CD4-positive, alpha-beta memory T cell (primary cell): ENCODE measurements at places on chromosomes 2 and 18.
A peak's percentile ranks its signal among the peaks of the same experiment; 100 is the strongest.

DNA sequence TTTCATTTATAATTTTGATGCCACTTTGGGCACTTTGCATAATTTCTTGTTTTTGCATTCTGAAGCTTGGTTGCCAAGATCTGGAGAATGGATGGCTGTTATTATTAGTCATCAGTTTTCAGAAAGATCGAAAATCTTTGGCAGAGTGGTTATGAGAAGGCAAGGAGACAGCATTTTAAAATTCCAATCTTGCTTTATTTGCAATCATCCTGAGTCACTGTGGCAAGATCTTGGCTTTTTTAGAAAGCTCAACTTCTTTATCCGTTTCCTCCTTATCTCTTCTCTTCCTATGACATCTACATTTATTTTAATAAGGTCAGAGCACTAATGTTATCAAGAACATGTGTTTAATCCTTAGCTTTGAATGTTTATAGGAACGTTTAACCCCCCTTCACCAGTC, 31.1 kb upstream of the EIF2AK3 start:
- no peak overlapping the region for H3K4me3 ChIP-seq
- no peaks in the 10 kb centered on the region for H3K27me3 ChIP-seq
- H3K4me1 ChIP-seq, result no peaks in the 10 kb centered on the region
- no peak for DNase-seq
- H3K27ac ChIP-seq, result no peak overlapping the region

GRCh38 chr2:37657471-37657870, 14.0 kb downstream of the CDC42EP3 start:
- H3K27ac ChIP-seq, result peak overlapping the region; percentile 52
- no peak overlapping the region for H3K4me3 ChIP-seq
- no peaks in the 10 kb centered on the region for H3K36me3 ChIP-seq
- peaks cover 98% of the 10 kb centered on the region for H3K4me1 ChIP-seq

DNA sequence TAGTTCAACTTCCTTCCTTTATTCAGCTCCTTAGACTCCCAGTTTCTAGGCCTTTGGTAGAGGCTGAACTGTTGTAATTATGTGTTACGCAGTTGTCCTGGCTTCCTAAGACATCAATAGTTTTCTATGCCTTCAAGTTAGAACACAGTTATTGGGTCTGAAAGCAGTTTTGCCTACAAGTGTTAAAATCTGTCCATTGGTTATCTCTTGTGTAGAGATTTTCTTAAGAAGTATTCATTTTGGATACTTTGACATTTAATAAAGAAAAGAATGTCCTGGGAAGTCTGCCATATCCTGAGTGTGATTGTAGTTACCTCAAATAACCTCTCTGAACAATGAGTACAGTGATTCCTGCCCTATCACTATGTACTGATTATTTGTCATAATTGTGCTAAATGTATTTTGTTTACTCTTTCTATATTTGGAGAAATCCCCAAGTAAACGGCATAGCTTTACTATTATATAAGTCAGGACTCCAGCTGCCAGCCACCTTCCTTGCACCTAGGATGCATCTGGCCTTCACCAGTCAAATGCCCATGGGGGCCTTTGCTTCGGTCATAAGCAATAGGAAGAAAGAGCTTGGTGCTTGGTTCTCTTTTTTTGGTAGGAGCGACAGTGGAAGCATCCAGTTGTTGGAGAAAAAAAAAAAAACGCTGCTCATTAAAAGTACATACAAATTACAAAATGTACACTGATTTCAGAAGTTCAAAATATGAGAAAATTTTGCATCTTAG, 449.5 kb upstream of the PKDCC start:
- no peak overlapping the region for H3K4me3 ChIP-seq
- no peak overlapping the region for H3K27ac ChIP-seq
- no peak for DNase-seq
- H3K36me3 ChIP-seq, result no peaks in the 10 kb centered on the region
- H3K27me3 ChIP-seq, result no peaks in the 10 kb centered on the region
- no peaks in the 10 kb centered on the region for H3K4me1 ChIP-seq

DNA sequence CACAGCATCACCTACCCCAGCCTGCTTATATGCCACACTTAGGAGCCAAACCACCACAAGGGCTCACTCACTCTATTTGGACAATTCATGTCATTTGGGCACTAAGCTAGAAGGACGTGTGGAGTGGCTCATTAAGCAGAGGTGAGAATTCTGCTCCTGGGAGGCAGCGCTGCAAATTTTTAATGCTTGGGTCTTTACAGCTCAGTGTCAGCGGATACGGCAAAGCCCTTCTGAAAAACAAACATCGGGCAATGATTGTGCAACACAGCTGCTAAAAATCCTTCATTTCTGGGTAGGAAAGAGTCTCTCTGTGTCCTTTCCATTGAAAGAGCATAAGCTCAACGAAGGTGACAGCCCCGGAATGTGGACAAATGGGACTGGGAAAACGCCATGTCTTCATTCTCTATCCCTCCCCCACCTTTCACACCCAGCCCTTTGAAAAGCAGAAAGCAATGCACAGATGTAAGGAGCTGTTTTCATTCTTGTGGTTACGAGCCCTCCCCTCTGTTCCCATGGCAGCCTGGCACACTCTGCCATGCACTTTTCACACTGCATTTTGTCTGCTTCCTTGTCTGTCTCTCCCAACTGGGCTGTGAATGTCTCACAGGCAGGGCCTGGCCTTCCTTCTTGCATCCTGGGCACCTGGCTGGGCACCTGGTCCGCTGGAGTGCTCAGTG, 16.0 kb downstream of the TMEM177 start:
- H3K27me3 ChIP-seq, result no peaks in the 10 kb centered on the region
- no peaks in the 10 kb centered on the region for H3K36me3 ChIP-seq
- no peak overlapping the region for H3K4me3 ChIP-seq
- peaks cover 35% of the 10 kb centered on the region for H3K4me1 ChIP-seq

GRCh38 chr2:69384618-69385081, 2.4 kb downstream of the GFPT1 start:
- H3K27me3 ChIP-seq, result no peaks in the 10 kb centered on the region
- H3K36me3 ChIP-seq, result no peaks in the 10 kb centered on the region
- DNase-seq, result no peak

GRCh38 chr2:232878855-232879617, 9.0 kb downstream of the SNORC start:
- peaks cover 4% of the 10 kb centered on the region for H3K27me3 ChIP-seq
- H3K4me1 ChIP-seq, result peaks cover 7% of the 10 kb centered on the region
- H3K27ac ChIP-seq, result no peak overlapping the region
- H3K36me3 ChIP-seq, result no peaks in the 10 kb centered on the region
- H3K4me3 ChIP-seq, result no peak overlapping the region
- DNase-seq, result no peak

- H3K4me1 ChIP-seq, result no peaks in the 10 kb centered on the region
- no peak overlapping the region for H3K4me3 ChIP-seq
- no peaks in the 10 kb centered on the region for H3K27me3 ChIP-seq
Observed at GRCh38 chr2:27185331-27186026, 26.4 kb upstream of the ATRAID start.

DNA sequence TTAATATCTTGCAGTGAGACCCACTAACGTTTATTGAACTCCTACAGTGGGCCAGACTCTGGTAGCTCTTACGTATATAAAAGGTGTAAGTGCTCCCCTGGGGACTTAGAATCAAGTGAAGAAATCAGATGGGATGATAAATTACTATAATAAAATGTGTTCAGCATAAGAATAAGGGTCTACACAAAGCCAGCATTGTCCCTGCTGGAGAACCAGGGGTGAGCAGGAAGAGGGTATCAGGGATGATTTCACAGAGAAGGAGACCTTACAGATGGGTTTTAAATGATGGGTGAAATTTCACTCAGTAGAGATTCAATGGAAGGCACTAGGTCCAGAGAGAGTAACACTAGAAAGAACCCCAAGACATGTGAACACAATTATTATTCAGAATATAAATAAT, 20.7 kb downstream of the NRXN1 start:
- no peak overlapping the region for H3K27ac ChIP-seq
- no peaks in the 10 kb centered on the region for H3K36me3 ChIP-seq
- no peak for DNase-seq
- H3K4me3 ChIP-seq, result no peak overlapping the region

DNA sequence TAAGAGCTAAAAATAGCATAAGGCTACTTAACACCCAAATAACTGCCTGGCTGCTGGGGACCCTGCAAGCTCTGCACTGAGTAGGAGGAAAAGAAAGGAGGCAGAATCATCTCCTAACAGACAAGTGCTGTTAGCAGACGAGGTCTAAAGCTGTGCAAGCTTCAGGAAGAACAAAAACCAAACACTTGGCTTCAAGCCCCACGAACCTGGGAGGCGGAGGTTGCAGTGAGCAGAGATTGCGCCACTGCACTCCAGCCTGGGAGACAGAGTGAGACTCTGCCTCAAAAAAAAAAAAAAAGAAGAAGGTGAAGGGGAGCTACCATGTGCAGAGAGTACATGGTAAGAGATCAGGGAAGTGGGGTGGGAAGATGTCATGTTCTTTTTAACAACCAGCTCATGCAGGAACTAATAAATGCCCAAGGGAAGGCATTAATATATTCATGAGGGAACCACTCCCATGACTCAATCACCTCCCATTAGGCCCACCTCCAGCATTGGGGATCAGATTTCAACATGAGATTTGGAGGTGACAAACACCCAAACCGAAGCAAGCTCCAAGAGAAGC, 28.8 kb upstream of the INO80C start:
- no peaks in the 10 kb centered on the region for H3K4me1 ChIP-seq
- H3K27me3 ChIP-seq, result peaks cover 3% of the 10 kb centered on the region
- no peaks in the 10 kb centered on the region for H3K36me3 ChIP-seq
- no peak overlapping the region for H3K27ac ChIP-seq

GRCh38 chr2:24832931-24833701, 39.9 kb downstream of the CENPO start:
- no peak overlapping the region for H3K27ac ChIP-seq
- no peaks in the 10 kb centered on the region for H3K4me1 ChIP-seq
- H3K4me3 ChIP-seq, result no peak overlapping the region

DNA sequence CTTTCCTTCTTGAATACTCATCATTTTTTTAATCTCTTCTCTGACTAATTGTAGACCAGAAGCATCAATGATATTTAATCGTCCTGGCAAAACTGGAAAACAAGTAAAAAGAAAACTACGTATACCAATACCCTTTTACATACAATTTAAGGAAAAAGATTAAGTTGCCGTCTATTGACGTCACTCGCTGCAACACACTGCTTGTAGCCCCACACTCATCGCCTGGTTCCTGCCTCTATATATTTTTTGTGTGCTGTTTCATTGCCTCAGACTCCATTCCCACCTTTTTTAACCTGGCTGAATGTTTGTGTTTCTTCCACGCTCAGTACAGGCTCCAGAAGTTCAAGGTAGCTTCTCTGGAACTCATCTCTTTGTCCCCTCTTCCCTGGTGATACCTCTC, 536.2 kb downstream of the METTL4 start:
- no peak for DNase-seq
- no peaks in the 10 kb centered on the region for H3K27me3 ChIP-seq
- H3K4me3 ChIP-seq, result no peak overlapping the region

DNA sequence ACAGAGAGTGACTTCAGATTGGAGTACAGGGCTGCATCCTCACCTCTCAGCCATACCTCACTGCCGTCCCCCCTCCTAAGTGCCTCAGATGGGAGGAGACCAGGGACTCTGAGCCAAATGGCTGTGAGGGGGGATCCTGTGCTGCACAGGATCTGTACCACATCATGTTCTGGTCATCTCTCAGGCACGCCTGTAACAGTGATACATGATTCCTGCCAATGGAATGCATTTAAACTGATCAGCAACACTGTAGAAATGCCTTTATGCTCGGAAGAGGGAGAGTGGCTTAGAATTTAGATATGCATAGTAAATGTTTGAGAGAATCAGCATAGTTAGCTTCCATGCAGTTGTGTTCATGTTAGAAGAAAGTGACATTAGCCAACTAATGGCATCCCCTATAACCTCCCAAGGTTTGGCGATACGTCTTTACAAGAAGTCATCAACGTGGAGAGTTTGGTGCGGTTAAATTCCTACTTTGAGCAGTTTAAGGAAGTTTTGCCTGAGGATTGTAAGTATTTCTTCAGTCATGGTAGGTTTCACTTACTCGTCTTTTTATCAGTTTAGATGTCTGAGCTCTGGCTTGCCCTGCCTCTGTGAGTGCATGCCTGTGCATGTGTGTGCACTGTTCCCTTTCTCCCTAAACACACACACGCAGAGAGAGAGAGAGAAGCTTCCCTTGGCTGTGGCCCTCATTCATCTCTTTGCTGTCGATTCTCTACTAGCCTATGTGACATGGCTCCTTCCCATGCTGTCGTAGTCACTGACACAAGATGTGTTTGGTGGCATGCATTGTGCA, 40.0 kb downstream of the COA5 start:
- no peak overlapping the region for H3K27ac ChIP-seq
- H3K4me3 ChIP-seq, result no peak overlapping the region
- no peaks in the 10 kb centered on the region for H3K27me3 ChIP-seq
- H3K4me1 ChIP-seq, result no peaks in the 10 kb centered on the region
- no peak for DNase-seq

- H3K4me3 ChIP-seq, result no peak overlapping the region
- no peak overlapping the region for H3K27ac ChIP-seq
- no peaks in the 10 kb centered on the region for H3K36me3 ChIP-seq
- H3K27me3 ChIP-seq, result no peaks in the 10 kb centered on the region
- H3K4me1 ChIP-seq, result no peaks in the 10 kb centered on the region
- DNase-seq, result no peak
Observed at GRCh38 chr2:160169471-160169870, 30.6 kb downstream of the ITGB6 start.

- DNase-seq, result no peak
- H3K27me3 ChIP-seq, result no peaks in the 10 kb centered on the region
- no peak overlapping the region for H3K4me3 ChIP-seq
- no peak overlapping the region for H3K27ac ChIP-seq
- H3K4me1 ChIP-seq, result no peaks in the 10 kb centered on the region
Observed at GRCh38 chr2:241195506-241196130, 7.1 kb downstream of the ANO7 start.

- no peak overlapping the region for H3K27ac ChIP-seq
- H3K4me3 ChIP-seq, result no peak overlapping the region
- DNase-seq, result no peak
- no peaks in the 10 kb centered on the region for H3K36me3 ChIP-seq
- no peaks in the 10 kb centered on the region for H3K4me1 ChIP-seq
- no peaks in the 10 kb centered on the region for H3K27me3 ChIP-seq
Observed at GRCh38 chr2:145728511-145728910, 1208.6 kb upstream of the ZEB2 start.

DNA sequence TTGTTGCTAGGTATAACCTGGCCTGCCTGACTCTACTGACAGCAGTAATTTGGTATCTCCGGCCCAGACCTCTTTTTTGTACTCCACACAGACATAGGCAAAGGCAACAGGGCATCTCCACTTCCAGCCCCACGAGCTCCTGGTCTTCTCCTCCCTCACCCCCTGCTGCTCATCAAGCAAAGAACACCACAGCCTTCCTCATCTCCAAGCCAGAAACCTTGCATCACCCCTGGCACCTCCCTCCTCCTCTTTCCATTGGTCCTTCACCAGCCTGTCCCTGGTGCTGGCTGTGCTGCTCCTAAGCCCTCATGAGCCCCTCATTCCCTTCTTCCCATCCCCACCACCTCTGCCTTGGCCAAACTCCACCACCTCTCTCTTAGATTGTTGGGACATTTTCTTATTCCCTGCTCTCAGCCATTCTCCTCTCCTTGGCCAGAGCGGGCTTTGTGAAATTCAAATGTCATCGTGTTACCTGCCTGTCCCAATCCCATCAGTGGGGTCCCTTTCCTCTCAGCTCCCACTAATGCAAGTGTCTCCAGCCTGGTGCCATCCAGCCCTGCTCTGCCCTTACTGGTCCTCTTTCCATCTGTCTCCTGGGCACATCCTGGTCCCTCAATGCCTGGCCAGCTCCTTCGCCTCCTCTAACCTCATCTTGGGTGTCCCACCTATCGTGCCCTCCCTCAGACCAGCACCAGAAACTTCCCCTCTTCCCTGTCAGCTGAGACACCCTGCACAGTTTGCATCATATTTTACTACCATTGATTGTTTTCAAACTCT, 77.4 kb downstream of the INHBB start:
- H3K36me3 ChIP-seq, result no peaks in the 10 kb centered on the region
- H3K4me3 ChIP-seq, result no peak overlapping the region
- no peaks in the 10 kb centered on the region for H3K4me1 ChIP-seq
- DNase-seq, result no peak
- H3K27ac ChIP-seq, result no peak overlapping the region
